ENCODE measurements at places on chromosomes 16 and 17.

DNA sequence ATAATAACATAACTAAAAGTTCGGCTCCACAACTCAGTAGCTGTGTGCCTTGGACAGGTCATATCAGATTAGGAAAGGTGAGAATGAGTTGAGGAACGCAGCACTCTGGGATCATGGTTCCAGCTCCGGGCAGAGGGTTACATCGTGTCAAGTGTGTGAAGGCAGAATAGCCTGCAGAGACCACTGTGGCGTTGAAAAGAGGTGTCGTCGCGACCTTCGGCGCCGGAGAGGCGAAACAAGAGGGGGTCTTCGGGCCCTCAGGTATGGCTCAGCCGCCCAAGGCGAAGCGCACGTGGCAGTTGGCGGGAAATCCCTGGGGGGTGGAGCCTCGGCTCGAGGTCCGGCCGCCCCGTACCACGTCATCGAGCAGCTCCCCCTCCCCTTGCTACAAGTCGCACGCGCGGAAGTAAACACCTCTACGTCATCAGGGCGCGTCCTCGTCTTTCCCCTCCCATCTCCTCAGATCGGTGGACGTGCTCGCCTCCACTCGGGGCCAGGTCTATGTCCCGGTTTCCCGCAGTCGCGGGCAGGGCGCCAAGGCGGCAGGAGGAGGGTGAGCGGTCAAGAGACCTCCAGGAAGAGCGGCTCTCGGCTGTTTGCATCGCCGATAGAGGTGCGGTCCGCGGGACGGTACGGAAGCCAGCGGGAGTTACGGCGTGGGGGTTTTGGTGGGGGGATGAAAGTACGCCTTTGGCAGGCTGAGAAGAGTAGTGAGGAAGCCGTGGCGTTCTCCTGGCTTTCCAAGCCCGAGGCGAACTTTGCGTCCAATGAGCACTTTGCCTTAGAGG is at the start of gene DHX40:
Gene DHX40 (plus strand): TSS at position 440 of the 788 bp plus-strand sequence. CDS start 62 bp downstream, at position 502.
- peak; percentile 90 for DNase-seq

DNA sequence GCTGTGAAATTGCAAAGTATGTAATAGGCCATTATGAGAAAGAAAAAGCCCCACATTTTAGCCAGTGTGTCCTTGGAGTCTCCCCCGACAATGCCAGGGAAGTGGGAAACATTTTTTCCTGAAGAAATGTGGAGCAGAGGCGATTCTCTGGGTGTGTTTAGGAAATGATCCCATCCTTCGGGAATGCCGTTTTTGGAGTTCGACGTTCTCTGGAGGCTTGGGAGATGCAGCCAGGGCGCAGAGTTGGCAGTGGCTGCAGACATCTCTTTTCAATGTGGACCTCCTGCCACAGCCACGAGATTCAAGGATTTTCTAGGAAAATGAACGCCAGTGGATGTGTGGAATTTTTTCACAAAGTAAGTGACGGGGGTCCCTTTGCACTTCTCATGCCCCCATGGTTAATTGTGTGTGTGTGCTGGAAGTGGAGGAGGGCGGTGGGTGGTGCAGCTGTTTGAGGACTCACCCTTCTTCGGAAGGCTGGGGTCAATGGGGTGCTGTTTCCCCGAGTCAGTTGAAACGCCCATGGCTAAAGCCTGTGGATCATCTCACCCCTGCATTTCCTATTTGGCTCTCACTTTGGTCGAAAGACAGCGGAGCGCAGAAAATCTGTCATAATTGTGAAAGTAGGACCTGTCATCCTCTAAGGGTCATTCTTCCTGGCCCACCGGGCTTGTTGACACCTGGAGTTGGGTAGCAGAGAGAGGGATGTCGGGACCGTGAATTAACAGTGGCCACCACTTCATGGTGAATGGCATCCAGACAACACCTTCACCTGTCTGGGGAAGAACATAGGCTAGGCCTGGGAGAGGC is 73.2 kb downstream of the CMIP start:
- DNase-seq, result no peak

GRCh38 chr17:82611140-82612058 is 36.8 kb downstream of the WDR45B start:
- DNase-seq, result no peak

GRCh38 chr17:3035256-3035967 is 28.0 kb downstream of the OR1D5 start:
- no peak for DNase-seq

DNA sequence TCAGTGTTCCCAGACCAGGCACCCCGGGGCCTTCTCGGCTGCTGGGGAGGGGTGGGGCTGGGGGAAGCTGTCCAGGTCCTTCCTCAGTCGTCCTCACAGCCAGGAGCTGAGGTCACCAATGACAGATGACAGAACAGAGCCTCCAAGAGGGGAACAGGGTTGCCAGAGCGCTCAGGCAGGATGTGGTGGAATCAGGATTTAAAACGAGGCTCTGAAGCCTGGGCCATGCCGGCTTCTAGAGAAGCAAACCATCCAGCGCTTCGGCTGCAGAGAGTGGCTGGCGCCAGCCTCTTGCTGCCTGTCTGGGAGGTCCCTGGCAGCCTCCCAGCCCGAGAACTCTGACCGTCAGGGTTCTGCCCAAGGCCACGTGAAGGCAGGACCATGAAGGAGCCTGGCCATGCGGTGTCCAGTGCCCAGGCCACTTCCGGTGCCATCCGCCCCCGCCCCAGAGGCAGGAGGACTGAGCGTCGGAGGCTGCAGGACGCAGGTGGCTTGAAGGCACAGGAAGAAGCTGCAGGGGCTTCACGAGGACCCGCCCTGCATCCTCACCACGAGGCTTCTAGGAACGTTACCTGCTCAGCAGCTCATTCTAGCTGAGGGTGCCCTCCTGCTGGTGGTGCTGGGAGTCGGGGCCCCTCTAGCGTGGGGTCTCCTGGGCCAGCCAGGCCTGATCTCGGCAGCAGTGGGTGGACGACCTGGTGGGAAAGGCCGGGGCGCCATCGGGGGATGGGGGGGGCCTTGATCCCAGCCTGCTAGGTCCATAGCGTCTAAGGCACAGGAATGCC is 78.5 kb downstream of the KLHDC4 start:
- DNase-seq, result no peak

DNA sequence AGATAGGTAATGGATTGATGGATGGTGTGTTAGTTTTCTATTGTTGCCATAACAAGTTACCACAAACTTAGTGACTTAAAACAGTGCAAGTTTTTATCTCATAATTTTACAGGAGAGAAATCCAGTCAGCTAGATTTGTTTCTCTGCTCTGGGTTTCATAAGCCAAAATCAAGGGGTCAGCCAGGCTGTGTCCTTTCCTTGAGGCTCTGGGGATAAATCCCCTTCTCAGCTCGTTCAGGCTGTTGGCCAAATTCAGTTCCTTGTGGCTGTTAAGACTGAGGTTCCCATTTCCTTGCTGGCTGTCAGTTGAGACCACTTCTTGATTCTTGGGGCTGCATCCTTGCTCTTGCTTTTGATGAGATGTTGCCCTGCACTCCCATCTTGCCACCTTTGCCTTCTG is 204.9 kb upstream of the CDH13 start:
- no peak for DNase-seq

DNA sequence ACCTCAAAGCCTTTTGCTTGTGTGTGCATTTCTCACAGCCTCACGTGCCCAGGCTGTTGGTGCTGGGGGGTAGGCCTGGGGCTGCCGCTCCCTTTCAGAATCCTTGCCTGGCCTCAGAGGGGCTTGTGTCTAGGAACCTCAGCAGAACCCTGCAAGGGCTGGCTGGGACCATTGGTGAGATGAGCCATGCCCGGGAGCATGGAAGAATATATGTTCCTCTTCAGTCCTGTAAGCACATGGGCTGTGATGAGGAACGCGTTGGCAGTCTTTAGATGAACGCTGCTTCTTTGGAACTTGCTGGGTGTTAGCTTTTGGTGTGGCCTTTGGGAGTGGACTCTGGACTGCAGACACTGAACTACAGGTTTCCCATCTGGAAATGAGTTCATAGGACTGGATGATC is 32.0 kb upstream of the SLC5A10 start:
- DNase-seq, result no peak

- no peak for DNase-seq
Observed at GRCh38 chr16:47886631-47887415, 269.0 kb downstream of the ABCC12 start.

DNA sequence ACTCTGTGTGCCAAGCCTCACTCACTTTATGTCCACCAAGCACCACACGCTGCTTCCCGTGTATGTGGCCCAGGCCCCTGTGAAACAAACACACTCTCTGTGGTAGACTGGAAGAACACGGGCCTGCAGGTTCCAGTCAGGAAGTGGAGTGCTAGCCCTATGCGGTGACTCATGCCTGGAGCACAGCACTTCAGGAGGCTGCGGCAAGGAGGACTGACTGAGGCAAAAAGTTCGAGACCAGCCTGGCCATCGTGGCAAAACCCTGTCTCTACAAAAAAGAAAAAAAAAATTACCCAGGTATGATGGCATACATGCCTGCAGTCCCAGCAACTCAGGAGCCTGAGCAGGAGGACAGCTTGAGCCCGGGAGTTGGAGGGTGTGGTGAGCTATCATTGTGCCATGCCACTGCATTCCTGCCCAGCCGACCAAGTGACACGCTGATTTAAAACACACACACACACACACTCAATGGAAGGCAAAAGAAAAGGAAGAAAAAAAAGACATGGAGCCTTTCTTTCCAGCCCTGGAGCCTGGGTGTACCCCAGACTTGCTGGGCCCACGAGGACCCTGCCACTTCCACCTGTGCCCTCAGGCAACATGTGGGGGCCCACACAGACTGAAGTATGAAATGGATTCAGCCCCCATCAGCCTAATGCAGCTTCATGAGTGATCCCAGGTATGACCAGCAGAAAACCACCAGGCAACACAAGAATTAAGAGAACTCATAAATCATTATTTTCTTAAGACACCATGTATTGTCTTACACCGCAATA is 126.6 kb downstream of the ANKRD11 start:
- DNase-seq, result no peak

DNA sequence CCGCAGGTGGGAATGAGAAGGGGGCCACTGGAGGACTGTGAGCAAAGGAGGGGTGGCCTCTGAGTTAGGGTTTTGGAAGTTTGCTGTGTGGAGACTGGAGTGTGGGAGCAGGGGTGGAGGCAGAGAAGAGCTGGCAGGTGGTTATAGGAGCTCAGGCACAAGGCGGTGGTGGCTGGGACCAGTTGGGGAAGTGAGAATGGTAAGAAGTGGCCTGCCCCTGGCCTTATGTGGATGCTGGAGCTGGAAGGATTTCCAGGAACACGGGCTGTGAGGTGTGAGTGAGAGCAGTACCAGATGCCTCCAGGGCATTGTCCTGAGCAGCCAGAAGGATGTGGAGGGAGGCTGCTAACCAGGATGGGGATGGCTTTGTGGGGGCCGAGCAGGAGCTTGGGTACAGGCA is 277.2 kb downstream of the SNX29 start:
- DNase-seq, result no peak

DNA sequence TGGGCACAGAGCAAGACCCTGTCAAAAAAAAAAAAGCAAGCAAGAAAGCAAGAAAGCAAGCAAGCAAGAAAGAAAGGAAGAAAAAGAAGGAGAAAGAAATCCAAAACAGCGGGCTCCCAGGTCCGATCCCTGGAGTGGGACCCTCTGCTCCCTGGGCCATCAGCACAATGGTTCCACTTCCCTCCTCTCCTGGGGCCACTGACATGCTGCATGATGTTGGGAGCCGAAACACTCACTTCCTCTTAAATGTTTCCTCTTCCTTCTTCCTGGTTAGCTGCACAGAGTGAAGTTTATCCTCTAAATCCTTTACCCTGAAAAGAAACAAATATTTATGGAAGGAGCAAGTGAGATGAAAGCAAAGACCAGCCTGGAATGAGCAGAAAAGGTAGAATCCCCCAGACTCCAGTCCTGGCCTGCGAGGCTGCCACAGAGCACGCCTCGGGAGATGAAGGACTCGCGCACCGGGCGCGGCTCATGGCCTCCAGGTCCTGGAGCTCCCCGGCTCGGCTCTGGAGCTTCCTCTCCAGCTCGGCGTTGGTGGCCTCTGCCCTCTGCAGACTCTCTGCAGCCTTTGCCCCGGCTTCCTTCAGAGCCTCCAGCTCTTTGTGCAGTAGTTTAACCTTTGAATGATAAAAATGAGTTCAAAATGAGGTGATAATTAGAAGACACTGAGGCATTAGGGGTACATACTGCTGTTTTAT is 19.0 kb downstream of the CCDC57 start:
- DNase-seq, result no peak

DNA sequence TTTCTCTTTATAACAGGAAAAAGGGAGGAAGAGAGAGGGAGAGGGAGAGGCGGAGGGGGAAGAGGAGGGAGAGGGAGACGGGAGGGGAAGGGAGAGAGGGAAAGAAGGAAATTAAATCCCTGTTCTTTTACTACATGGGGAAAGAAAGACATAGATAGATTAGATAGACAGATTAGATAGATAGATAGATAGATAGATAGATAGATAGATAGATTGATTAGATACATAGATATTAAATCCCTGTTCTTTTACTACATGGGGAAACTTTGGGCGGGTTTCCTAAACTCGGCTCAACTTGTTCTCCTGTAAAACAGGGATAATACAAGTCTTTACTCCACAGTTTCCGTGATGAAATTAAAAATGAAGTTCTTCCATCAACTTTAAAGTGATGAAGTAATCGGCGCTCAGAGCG is 661 bp downstream of the RFWD3 start:
- DNase-seq, result no peak

- no peak for DNase-seq
Observed at GRCh38 chr16:87648698-87649487, 46.6 kb downstream of the JPH3 start.

GRCh38 chr17:18191236-18191667 is 7.6 kb downstream of the ALKBH5 start:
- no peak for DNase-seq

DNA sequence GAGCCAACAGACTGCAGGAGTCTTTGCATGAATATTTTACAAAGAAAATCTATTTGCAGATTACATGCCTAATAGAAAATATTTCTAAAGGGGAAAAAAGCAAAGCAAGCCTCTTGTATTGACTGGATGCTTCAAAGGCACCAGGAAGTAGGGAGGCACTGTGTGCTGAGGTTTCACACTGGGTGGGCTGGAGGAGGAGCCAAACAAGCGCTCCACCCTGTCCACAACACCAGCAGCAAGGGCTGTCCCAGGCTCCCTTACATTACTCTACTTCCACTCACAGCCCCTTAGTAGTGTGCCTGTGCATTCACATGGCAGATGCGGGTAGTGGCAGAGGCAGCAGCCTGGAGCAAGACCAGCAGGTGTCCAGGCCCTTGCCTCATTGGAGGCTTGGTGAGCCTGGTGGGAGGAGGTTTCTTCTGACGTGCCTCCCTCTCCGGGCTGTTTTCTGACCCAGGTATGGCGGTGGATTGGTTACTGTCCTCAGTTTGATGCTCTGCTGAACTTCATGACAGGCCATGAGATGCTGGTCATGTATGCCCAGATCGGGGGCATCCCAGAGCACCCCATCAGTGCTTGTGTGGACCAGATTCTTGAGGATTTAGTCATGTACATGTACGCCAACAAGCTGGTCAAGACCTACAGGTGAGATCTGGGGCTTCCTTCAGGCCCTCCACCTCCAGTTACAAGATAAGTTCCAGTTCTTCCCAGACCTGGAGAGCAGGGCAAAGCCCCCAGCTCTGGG is 7.0 kb upstream of the CCNF start:
- no peak for DNase-seq
